Activated CD8-positive, alpha-beta memory T cell treated with anti-CD3 and anti-CD28 coated beads for 48 hours (primary cell): ENCODE measurements at places on chromosomes 16 and 17.

GRCh38 chr16:49419006-49419405 is 45.4 kb downstream of the C16orf78 start:
- DNase-seq = no peak

GRCh38 chr16:53773150-53773846 is 69.3 kb downstream of the FTO start:
- DNase-seq = no peak

DNA sequence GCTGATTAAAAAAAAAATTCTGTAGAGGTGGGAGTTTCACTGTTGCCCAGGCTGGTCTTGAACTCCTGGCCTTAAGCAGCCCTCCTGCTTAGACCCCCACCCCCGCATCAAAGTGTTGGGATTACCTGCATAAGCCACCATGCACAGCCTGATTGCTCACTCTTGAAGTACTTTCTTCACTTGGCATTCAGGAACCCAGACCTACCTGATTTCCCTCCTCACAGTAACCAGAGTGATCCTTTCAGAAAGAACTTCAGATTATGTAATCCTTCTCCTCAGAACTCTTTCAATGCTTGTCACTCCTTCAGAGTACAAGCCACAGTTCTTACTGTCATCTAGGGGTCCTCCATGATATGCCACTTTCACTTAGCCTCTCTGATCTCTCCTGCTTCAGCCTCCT is 1.4 kb downstream of the EFCAB13 start:
- no peak for DNase-seq

- DNase-seq = peak; percentile 94
Observed at GRCh38 chr17:18158022-18158600, 25.5 kb upstream of the ALKBH5 start.

- no peak for DNase-seq
Observed at GRCh38 chr16:35686595-35686994, 2227.2 kb downstream of the TP53TG3F start.

DNA sequence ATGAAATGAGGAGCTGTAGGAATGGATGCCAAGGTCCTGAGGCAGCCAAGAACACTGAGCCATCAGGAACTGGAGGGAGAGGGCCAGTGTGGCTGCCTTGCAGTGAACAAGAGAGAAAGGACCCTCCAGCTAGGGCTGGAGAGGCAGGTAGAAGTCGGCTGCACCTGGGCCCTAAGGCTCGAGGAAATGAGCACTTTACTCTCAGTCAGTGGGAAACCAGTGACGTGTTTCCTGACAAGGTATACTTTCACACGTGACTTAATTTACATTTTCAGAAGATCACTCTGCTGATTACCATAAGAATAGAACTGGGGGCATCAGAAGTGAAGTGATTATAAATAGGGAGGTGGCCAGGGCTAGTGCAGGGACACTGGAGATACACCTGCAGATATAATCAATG is 115.2 kb downstream of the C17orf67 start:
- DNase-seq = no peak

DNA sequence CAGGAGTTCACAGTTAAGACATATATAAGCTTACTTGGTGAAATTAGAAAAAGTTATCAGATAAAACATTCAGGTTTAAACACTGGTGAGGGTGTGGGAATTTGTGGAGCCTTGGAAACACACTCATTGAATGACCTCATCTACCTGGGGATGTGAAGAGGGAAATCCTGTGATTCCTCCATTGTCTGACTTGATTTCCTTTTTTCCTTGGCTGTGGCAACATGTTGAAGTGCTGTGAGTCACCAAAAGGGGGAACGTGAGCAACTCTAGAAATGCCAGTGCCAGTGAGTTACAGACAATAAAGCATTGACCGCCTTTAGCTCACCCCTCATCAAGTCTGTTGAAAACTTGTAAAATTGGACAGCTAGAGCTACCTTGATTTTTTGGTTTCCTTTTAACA is 1.8 kb downstream of the HMOX2 start:
- DNase-seq = no peak

DNA sequence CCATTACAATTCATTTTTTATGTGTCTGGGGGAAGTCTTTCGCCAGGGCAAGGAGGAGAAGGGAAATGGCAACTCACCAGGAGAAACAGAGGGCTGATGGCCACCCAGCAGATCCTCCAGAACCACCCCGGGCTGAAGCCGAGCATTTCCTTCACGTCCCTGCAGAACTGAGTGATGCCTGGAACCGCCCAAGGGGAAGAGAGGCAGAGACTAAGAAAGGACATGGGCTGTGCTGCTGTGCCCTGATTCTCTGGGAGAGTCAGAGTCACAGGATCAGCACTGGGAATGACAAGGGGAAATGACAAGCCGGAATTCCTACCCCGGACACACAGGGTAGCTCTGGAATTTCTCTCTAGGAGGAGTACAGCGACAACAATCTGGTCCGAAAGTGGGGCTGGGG is 27.8 kb downstream of the SLC6A4 start:
- DNase-seq = no peak

DNA sequence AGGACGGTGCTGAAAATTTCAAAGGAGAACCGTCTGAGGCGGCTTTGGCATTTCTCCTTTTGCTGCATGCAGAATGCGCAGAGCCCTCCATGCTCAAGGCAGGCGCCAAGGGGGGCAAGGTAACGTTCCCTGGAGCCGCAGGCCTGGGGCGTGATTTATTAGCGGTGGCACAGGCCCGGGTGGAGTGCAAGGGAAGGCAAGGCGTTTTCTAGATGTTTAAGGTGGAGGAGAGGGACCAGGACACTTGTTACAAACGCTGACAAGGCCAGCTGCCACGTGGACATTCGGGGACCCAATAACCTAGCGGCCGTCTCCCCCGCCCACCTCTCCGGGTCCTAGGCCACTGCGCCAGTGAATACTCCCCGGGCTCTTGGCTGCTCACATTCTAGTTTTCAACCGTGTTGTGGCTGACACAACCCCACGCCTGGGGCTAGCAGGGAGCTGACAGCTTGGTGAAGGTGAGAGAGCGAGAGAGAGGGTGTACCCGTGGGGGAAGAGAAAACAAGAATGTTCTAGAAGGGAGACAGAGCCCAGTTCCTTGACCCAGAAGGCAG is 250.1 kb downstream of the C16orf95 start:
- no peak for DNase-seq

DNA sequence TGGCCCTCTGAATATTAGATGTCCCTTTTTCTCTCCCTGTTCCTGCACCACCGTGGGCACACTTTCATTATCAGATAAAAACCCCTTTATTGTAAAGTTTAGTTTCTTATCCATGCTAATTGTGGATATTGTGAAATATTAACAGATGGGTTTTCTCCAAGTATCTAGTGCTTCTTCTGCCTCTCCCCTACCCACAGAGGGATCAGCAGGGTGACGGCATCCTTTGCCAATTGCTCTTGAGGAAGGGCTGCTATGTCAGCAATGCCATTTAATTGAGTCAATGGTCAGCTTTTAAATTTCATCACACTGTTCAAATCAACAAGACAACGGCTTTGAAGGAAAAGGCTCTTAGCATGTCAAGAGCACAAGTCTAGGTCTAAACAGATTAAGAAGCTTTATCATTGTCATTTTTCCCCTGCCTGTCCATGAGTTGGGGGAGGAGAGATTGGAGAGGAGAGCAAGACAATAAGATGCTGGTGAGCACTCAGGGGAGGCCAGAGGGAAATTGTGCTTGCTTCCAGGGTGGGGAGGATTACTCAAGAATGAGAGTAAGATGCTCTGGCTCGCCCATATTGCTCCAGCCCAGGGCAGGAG is 443.0 kb upstream of the CCL2 start:
- no peak for DNase-seq

- DNase-seq = no peak
Observed at GRCh38 chr17:4591529-4591928, 7.2 kb downstream of the SMTNL2 start.

DNA sequence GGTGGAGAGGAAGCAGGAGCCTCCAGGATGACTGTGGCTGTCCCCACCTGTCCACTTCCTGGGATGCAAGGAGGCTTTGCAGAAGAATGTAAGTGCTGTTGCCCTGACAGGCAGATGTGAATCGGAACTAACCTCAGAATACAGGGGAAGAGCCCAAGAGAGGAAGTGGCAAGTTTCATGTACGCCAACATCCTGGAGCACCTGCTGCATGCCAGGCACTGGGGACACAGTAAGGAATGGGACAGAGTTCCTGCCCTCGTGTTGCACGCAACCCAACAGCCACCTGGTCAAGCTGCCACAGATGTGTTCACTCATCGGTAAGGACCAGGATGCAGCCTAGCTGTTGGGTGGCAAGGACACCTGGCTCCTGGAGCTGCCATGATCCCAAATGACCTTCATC is 98.6 kb upstream of the RPL38 start:
- DNase-seq = no peak

DNA sequence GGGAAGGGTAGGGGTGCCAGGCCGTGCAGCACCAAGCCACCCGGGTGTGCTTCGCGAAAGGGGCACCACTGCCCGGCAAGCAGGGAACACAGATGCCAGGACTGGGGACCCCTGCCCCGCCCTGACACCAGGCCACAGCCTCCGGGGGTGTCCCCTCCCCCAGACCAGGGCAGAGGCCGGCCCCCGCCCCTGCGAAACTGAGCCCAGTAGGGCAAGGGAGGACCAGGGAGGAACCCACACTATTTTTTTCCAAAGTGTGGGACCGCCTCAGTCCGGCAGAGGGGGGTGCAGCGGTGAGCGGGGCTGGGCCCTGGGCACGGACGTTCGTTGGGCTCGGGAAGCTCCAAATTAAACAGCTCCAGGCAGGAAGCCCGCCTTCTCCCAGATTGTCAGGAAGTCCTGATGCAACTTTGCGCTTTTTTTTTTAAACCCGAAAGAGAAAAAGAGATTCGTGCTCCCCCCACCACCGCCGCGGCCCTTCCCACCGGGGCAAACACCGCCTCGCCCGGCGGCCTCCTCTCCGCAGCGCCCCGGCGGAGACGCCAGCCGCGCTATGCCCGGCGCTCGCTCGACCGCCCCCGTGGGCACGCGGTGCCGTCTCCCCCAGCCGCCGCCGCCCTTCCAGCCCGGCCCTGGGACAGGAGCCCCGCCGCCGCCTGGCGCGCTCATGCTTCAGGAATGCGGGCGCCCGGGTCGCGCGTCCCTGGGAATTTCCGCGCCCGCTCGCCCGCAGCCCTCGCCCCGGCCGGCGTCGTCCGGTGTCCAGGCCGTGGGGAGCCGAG is 755 bp downstream of the PIEZO1 start:
- DNase-seq = no peak

- DNase-seq = peak; percentile 67
Observed at GRCh38 chr17:64020056-64020766, at the start of gene ICAM2. ICAM2 (minus strand) TSS chr17:64020633; CDS start chr17:64006691, 13,942 bp downstream.

- no peak for DNase-seq
Observed at GRCh38 chr17:32174889-32175288, 32.6 kb downstream of the RHOT1 start.

DNA sequence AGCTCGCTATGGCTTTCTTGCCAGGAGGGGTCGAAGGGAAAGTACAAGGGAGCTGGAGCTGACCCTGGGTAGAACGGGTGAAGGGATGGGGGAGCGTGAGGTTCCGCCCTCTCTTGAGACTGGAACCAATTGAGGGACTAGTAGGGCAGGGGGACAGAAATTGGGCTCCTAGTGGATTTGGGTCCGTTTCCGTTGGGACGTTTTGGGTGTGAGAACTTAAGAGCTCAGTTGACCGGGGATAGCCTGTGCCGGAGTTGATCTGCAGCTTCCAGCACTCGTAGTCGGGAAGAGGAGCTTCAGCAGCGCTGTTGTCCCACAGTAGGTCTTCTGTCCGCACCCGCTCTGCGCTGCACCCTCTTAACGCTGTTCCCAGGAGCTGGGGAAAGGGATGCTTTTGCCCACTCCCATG is 481 bp downstream of the CNTROB start:
- DNase-seq = no peak

GRCh38 chr16:72876221-72876620 is 171.7 kb downstream of the ZFHX3 start:
- no peak for DNase-seq

- no peak for DNase-seq
Observed at GRCh38 chr16:89060207-89060794, 33.4 kb upstream of the ACSF3 start.

GRCh38 chr16:89268987-89269735 is 51.7 kb downstream of the ZNF778 start:
- DNase-seq = no peak

GRCh38 chr17:71127416-71127815 is 958.1 kb downstream of the KCNJ2 start:
- DNase-seq = no peak

GRCh38 chr16:21986692-21987246 is 14.1 kb downstream of the PDZD9 start:
- no peak for DNase-seq

DNA sequence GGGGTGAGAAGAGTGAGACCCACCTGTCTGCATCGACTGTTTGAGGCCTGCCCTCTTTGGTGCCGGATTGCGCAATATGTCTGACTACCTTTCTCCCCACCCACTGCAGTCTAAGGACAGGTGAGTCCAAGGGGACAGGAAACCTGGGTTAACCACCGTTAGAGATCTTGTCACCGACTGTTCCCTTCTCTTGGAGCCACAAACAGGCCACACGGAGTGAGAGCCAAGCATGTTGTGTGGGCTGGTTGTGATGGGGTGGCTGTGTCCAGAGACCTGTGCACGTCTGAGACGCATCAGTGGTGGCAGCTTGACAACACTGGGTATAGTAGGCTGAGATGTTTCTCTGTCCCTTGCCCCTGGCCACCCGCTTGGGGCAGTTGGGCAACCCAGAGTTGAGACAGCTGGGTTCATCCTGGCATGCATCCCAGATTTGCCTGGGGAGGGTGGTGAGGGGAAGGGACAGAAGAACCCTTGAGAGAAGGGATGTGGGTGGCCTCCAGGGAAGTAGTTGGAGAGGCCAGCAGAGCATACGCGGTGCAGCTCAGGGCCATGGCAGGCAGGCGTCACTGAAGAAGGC is 21.4 kb downstream of the MPRIP start:
- DNase-seq = no peak

GRCh38 chr17:18327556-18327955 is 12.5 kb downstream of the SMCR8 start:
- no peak for DNase-seq

- no peak for DNase-seq
Observed at GRCh38 chr16:84082835-84083569, 33.7 kb downstream of the MBTPS1 start.

GRCh38 chr17:72399608-72400487 is 279.0 kb downstream of the SOX9 start:
- no peak for DNase-seq

GRCh38 chr16:46693598-46693997 is 4.1 kb downstream of the ORC6 start:
- no peak for DNase-seq

DNA sequence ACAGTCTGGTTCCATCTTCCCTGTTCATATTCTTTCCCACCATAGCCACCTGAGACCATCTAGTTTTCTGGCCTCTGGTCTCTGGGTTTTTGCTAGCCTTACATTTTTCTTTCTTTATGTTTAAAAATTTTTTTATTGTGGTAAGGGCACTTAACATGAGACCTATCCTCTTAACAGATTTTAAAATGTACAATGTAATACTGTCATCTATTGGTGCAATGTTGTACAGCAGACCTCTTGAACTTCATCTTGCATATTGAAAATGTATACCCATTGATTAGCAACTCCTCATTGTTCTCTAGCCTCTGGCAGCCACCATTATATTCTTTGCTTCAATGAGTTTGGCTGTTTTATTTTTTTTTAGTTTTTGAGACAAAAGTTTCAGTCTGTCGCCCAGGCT is 39.2 kb downstream of the ITGAM start:
- no peak for DNase-seq
